ENCODE measurements at places on chromosomes 1 and 21.

- no peak for DNase-seq
Measured at GRCh38 chr1:26403656-26404055, 7.0 kb upstream of the LIN28A start.

DNA sequence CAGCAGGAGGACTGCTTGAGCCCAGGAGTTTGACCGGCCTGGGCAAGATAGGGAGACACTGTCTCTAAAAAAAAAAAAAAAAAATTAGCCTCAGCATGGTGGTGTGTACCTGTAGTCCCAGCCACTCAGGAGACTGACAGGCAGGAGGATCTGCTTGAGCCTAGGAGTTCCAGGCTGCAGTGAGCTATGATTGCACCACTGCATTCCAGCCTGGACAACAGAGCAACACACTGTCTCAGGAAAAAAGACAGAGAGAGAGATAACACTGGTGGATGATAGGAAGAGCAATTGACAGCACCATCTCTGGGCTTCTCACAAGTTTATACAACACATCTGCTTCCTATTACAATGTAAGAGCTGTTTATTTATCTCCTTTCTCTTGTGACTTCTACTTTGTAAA is 2.4 kb upstream of the RNU11 start:
- no peak for DNase-seq

GRCh38 chr1:181743878-181744312 is 260.6 kb downstream of the CACNA1E start:
- DNase-seq, result no peak

DNA sequence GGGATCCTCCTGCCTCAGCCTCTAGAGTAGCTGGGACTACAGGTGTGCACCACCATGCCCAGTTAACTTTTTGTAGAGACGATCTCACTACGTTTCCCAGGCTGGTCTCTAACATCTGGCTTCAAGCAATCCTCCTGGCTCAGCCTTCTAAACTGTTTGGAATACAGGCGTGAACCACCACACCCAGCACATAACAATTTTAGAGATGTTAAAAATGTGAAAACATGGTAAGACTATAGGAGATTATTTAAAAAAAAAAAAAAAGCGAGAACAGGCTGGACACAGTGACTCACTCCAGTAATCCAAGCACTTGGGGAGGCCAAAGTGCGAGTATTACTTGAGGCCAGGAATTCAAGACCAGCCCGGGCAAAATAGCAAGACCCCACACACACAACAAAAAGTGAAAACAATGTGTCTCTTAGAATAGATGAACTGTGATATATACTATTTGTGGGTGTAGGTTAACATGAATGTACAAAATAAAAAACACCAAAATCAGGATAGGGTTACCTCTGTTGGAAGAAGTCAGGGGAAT is 19.6 kb downstream of the CCDC18 start:
- no peak for DNase-seq

GRCh38 chr1:111271464-111271801 is 19.2 kb upstream of the CHIA start:
- no peak for DNase-seq

DNA sequence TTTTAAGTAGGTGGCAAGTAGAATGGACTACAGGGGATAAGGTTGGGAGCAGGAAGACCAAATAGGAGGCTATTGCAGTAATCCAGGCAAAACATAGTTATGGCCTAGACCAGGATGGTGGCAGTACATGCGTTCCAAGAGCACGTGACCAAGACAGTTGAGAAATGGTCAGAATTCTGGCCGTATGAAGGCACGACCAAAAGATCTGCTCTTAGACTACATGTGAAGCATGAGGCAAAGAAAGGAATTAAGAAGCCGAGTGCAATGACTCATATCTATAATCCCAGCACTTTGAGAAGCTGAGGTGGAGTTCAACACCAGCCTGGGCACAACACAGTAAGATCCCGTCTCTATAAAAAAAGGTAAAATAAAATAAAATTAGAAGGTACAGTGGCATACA is 71.3 kb downstream of the LUZP1 start:
- DNase-seq, result no peak

DNA sequence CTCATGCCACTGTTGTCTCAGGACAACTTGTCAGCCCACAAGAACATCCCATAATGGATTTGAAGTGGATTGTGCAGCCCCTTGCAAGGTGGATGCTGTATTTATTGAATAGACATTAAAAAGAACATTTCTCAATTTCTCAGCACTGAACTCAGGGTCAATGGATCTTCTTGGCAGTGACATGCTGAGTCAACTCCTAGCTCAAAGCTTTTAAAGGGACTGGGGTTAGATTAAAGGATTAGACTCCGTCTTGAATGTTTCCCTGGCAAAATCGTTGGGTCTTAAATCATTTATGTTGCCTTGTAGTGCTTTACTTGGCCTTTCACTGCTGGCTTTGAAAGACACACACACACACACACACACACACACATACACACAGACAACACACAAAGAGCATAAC is 221.6 kb upstream of the PBX1 start:
- DNase-seq, result no peak

GRCh38 chr21:28858424-28858823 is 134.3 kb downstream of the LTN1 start:
- DNase-seq, result no peak

GRCh38 chr1:165907256-165907857 is 79.9 kb downstream of the UCK2 start:
- DNase-seq, result no peak

- DNase-seq, result peak; percentile 25
Measured at GRCh38 chr1:201119206-201120197, 7.3 kb upstream of the CACNA1S start.

DNA sequence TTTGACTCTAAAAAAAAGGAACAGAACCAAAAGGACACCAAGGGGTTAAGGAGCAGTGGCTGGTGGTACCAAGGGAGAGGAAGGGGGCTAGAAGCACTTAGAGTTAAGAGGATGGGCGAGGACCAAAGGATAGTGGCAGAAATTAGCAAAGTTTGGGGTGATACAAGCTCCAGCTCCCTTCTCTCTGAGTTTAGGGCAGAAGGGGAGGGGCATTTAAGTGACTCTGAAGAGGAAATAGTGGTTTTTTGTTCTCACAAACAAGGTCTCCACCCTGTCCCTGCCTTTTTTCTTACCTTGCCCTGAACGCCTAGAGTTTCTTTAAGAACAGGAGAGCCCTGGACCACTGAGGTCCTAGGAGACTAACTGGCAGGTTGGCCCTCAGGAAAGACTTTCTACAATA is 3.3 kb downstream of the CDC42SE1 start:
- DNase-seq, result no peak

GRCh38 chr21:41824466-41825207 is 54.5 kb downstream of the PRDM15 start:
- DNase-seq, result no peak

DNA sequence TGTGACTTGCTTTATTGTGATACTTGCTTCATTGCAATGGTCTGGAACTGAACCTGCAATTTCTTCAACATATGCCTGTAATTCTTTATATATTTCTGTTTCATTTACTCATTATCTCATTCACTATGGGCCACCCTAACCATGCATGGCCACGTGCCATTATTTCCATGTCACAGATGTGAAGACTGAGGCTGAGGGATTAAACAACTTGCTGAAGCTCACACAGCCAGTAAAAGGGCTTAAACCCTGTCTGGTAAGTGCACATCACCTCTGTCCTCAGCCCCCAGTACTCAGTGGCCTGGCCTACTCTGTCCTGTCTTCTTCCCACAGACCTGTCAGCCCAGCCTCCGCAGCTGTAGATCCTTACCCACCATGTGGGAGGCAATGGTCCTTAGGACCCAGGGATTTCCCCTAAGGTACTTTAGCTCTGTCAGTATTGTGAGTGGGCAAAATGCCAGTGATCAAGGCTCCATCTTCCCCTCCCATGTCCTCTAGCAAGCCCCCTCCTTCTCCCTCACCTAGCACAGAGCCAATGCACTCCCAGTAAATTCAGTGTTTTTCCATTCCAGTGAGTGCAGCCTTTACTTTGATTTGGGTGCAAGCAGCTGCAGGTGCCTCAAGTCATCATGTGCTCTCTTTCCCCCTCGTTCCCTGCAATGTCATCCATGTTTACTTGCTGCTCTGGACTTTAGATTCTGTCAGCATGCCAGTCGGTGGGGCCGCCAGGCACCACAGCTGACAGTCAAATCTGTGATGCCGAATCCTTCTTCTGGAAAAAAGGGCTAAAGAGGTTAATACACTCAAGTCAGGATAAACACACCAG is 228.2 kb upstream of the PROX1 start:
- DNase-seq, result no peak

- no peak for DNase-seq
Measured at GRCh38 chr1:68590473-68590872, 93.6 kb upstream of the DEPDC1 start.

DNA sequence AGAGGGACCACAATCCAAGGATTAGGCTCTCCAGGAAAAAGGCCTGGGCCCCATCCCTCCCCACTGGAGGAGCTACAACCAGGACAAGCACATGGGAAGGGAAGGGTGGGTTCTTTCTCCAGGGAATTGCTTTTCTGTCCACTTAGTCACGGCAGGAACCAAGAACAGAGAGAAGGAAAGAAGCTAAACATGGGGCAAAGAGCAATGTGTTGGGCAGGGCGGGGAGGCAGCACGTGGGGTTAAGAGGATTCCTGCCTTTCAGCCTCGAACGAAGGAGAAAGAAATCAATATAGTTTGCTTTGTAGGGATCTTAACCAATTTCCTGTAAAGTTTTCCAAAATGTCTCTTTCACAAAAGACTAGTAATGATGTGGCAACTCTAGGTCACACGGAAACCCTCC is 21.7 kb downstream of the ERI3 start:
- DNase-seq, result no peak

DNA sequence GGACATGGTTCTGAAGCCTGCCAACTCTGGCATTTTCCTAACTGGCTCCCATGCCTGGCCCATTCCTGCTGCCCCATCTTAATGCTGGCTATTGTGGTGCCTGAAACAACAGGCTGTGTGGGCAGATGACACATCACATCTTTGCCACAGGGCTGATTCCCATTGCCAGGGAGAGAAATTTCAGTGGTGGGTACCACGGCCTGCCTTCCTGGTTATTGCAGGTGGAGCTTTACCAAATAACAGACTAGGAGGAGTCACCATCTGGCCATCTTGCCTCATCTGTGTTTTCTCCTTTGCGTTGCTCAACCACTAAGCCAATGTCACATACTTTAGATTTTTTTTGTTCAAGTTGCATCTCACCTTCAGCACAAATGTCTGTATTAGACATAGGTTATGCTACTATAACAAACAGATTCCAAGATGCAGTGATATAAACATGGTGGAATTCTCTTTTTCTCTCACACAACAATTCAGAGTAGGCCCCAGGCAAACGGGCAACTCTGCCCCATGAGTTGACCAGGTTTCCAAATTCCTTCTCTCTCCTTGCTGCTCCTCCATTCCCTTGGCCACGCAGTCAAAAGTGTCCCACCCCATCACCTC is 14.1 kb downstream of the CDA start:
- DNase-seq, result no peak

GRCh38 chr1:33955096-33955495 is 91.2 kb downstream of the HMGB4 start:
- no peak for DNase-seq

- no peak for DNase-seq
Measured at GRCh38 chr1:18802231-18802630, 57.2 kb downstream of the TAS1R2 start.

DNA sequence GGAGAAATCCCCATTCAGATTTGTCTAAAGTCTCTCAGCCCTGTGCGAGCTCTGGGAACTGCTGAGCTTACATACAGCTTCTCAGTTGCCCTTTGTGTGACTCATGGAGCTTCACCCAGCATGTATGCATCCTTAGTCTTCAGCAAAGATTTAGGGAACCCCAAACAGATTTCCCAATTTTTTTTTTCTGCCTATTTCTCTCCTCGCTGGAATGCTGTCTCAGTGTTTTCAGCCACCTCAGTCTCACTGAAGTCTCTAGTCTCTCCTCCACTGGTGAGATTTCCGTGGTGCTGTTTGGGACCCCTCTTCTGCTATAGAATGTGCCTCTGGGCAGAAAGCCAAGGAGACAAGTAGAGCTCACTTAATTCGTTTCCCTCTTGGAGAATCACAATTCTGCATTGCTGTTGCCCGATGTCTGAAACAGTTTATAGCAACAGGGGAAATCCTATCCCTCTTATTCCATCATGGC is 28.1 kb upstream of the TXLNA start:
- DNase-seq, result no peak

DNA sequence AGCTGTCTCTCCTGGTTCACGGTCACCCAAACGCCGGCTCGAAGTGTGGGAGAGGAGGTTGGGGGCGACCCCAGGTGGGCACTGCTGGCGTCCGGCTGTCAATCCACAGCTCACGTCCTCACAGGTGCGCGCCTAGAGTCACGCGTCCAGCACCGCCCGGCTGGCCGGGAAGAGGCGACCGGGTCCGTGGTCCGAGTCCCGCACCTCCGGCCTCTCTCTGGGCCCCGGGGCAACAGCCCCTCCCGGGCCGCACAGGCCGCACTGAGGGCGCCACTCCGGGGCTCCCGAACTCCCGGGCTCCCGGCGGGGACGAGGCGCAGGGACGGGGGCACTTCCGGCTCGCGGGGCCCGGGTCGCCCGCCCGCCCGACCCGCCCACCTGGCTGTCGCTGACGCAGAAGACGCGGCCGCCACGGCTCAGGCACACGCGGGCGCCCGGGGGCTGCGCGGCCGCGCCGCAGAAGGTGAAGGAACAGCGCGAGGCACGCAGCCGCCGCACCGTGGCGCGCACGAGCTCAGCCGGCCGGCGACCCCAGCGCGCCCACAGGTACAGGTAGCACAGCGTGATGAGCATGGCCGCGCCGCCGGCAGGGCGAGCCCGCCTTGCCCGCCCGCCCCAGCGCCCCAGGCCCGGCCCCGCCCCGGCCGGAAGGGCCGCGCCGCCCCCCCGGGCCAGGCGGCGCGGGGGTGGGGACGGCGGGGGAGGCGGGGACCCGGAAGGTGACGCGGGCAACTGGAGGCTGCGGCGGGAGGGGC is at the start of gene HLCS:
Gene HLCS, minus strand, starts transcription at position 604 of the 755 bp plus-strand sequence. Its CDS starts 31 bp downstream, at position 573.
- peak; percentile 76 for DNase-seq

- DNase-seq, result no peak
Measured at GRCh38 chr1:36136535-36136934, 11.5 kb upstream of the COL8A2 start.

DNA sequence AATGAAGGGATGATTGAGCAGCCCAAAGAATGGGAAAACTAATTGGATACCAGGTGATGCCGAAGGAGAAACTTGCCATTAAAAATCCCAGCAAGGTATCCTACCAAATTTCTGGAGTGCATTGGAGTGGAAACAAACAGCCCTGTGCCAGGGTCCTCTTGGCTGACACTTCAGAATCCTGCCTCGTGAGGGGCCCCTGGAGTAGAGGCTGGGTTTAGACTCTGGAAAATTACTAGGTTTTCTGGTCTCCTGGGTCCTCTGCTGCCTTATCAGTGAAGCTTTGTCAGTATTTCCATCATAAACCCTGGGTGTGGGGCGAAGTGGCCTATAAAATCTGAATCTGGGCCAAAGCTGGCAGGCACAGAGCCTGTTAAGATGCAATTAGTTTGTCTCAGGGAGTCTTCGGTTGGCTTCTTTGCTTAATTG is 289.2 kb upstream of the USP24 start:
- DNase-seq, result no peak
